Activated T-helper 1 cell treated with anti-CD3 and anti-CD28 coated beads, Interleukin-2, amount 50 U/mL, for 16 hours (primary cell): ENCODE measurements at places on chromosomes 13 and 19.

DNA sequence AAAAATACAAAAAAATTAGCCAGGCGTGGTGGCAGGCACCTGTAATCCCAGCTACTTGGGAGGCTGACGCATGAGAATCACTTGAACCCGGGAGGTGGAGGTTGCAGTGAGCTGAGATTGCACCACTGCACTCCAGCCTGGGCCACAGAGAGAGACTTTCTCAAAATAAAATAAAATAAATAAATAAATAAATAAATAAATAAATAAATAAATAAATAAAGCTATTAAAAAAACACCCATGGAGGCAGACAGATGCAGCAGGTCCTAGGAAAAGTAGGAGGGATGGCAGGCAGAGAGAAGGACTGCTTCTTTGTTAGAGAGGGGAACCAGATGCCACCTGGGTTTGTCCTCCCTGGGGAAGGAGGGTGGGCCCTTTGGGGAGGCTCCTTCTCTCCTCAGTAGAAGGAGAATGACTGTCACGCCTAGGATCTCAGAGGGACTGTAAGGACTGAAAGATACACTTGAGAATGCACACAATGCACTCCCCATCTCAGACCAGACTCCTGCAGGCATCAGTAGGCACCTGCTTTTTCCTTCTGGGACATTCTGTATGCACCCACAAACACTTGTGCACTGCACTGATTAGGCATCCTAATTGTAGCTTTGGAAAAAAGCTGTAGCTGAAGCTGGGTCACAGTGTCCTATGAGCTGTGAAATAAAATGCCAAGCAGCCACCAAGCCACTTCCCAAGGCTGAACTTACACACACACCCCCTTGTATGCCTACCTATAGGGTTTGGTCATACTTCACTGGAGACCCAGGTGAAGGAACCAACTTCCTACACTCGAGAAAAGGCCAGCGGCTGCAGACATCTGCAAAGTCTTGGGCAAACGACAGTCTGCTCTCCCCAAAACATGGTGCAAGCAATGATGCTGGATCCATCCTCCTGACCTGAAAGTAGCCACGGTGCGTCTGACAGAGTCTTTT, 18.9 kb upstream of the SLC35E1 start:
- DNase-seq: no peak

DNA sequence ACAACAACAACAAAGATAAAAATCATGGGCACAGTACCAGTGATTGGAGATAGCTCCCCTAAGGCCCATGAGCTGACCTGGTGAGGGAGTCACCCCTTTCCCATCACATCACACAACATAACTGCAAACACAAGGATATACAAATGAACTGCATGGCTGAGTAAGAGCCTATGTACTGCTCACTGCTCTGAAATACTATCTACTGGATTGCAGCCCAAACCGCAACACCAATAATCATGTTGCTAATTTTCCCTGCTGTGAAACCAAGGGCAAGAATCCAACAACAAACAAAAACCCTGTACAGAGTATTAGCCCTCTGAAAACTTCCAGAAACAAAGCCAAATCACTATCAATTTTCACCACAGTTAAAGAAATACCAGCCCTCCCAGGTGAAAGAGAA, 1893.2 kb downstream of the PCDH9 start:
- no peak for DNase-seq

GRCh38 chr13:61777271-61777670, 361.6 kb upstream of the PCDH20 start:
- DNase-seq: no peak

DNA sequence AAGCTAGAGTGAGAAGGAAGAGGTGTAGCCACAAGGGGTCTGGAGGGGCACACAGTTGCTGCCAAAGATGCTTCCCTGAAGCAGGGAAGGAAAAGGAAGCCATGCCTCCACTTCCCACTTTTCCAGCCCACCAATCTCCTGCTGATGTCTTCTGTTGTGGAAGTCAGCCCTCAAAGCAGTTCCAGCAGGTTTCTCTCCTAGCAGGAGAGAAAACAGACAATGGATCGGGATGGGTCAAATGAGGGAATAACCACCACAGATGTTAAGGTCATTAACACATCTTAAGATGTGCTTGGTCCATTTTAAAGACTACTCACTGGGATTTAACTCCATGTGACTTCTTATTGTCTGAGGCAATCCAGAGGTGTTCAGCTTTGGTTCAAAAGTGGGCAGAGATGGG, 284.1 kb upstream of the SOX21 start:
- no peak for DNase-seq

DNA sequence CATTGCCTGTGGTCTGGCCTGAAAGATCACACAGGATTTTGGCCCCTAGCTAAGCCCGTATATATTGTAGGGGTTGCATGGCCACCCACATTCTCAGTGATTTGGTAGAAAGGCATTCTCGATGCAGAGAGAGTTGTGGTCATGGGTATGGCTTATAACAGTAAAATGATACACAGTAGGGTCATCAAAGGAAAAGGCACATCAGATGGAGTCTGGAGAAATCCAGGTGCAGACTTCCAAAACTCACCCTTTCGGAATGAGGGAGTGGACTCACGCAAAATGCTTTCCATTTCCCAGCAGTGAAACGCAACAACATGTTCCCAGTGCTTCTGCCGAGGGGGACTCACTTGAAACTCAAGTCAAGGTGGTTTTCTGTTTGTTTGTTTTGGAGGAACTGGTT, 802.5 kb upstream of the SLITRK1 start:
- DNase-seq: no peak

- peak; percentile 42 for DNase-seq
These were observed 109.8 kb upstream of the MLNR start for GRCh38 chr13:49110122-49110912.

DNA sequence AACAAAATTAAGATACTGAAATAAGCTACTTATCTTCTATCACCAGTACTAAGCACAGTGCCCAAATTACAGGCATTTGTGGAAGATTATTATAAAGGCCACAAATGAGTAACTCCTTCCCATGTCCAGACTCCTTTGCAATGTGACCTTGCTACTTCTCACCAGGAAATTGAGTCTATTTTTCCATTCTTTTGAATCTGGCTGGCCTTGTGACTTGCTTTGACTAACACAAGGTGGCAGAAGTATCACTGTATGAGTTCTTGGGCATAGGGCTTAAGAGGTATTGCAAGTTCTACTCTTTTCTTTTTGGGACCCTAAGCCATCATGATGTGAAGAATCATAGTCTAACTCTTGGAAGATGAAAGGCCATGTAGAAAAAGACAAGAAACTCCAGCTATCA, 49.9 kb downstream of the UGGT2 start:
- DNase-seq: no peak

GRCh38 chr19:35644987-35645679, 3.0 kb upstream of the COX6B1 start:
- DNase-seq: peak; percentile 55

- DNase-seq: no peak
These were observed 876.5 kb downstream of the PCDH9 start for GRCh38 chr13:66353664-66354063.

- DNase-seq: no peak
These were observed 12.2 kb downstream of the PLEKHJ1 start for GRCh38 chr19:2223959-2224358.

GRCh38 chr19:40519352-40520322, 52.8 kb downstream of the SPTBN4 start:
- no peak for DNase-seq

DNA sequence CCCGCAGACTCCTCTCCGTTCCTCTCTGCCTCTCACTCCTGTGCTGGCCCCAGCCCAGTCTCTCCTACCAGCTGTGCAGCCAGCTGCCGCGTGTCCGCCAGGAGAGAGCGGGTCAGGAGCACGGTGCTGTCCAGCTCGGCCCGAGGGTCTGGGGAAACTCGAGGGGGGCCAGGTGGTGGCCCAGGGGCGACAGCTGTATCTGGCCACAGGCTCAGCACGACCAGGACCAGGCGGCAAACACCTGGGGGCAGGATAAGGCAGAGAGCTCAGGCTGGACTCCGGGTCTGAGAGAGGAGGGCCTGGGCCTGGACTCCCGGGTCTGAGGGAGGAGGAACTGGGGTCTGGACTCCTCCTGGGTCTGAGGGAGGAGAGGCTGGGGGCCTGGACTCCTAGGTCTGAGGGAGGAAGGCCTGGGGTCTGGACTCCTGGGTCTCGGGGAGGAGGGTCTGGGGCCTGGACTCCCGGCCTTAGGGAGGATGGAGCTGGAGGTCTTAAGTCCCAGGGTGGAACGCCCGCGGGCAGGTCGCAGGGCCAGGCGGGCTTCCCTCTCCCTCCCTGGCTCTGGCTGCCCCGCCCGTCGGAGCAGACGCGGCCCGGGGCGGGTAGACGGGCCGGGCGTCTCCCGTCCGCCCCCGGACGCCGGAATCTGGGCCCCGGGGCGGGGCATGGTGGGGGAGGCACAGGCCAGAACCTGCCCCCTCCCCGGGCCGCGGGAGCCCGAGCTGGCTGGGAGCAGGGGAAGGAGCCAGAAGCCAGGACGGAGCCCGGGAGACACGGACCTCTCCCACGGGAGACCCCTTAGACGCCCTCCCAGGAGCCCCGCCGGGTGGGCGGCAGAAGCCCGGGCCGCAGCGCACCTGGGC, 1.3 kb downstream of the IL11 start:
- no peak for DNase-seq

- DNase-seq: no peak
These were observed 8.1 kb downstream of the SARS2 start for GRCh38 chr19:38922482-38922881.

- no peak for DNase-seq
These were observed 14.0 kb upstream of the CD70 start for GRCh38 chr19:6604906-6605305.

DNA sequence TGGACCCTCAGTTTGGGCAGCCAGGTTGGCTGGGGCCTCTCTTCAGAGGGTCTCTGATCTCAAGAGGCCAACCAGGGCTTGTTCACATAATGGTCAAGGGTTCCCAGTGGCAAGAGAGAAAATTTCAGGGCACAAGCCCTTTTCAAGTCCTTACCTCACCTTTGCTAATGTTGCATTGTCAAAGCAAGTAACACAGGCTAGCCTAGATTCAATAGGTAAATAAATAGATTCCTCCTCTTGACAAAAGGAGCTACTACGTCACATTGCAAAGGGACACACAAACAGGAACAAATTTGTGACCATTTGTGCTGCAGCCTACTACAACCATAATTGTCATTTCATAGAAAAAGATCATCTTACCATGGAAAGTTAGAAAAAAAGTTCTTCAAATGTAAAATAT, 33.9 kb upstream of the FRY start:
- DNase-seq: no peak

DNA sequence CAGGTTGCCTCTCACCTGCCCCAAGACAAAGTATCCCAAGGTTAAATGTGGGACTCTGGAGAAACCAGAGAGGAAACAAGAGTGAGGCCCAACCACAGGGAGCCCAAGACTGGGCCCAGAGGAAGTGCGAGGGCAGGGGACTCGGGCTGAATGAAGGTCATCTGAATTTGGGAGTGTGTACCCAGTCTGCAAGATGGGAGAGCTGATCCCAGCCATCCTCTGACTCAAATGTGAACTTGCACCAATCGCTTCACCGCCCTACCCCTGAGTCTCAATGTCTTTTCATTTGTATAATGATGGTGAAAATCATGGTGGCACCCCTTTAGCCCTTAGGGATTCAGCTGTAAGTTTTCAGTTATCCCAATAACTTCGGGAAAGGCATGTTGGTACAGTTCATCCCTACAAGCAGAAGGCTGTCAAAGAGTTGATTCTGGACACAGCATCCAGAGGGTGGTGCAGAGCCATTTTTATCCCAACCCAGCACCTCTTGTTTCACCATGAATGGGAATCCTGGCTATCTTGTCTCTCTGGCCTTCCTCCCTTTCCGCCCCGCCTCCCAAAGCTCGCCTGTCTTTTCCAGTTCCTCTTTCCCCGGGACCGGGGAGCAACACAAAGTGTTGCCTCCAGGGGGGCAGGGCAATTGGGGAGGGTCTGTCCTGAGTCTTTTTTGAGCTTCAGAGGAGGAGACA, 123.4 kb downstream of the NUFIP1 start:
- no peak for DNase-seq

GRCh38 chr19:48656840-48657474, 11.0 kb upstream of the CA11 start:
- no peak for DNase-seq

- no peak for DNase-seq
These were observed 4.8 kb upstream of the ATF5 start for GRCh38 chr19:49924004-49924880.

DNA sequence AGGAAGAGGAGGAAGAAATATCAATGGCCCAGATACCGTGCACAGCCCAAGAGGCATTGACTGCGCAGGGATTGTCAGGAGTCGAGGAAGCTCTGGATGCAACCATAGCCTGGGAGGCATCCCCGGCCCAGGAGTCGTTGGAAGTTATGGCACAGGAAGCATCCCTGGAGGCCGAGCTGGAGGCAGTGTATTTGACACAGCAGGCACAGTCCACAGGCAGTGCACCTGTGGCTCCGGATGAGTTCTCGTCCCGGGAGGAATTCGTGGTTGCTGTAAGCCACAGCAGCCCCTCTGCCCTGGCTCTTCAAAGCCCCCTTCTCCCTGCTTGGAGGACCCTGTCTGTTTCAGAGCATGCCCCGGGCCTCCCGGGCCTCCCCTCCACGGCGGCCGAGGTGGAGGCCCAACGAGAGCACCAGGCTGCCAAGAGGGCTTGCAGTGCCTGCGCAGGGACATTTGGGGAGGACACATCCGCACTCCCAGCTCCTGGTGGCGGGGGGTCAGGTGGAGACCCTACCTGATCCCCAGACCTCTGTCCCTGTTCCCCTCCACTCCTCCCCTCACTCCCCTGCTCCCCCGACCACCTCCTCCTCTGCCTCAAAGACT, 36.0 kb downstream of the KEAP1 start:
- DNase-seq: no peak

DNA sequence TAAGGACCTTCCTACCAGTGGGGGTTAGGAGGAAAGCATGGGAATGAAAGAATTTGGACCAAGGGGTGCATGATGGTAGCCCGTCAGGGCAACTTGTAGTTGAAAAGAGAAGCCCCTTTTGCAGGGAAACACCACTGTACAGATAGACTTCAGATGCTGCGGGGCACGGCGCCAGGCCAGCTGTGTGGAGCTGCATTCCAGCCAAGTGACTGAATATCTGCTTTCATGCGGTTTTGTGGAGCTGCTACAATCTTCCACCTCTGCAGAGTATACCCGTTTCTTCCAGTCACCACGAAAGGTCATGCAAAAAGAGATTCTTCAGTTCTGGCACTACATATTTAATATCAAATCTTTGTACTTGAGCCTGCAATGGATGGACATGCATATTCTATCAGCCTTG, 104.7 kb downstream of the RGCC start:
- no peak for DNase-seq

DNA sequence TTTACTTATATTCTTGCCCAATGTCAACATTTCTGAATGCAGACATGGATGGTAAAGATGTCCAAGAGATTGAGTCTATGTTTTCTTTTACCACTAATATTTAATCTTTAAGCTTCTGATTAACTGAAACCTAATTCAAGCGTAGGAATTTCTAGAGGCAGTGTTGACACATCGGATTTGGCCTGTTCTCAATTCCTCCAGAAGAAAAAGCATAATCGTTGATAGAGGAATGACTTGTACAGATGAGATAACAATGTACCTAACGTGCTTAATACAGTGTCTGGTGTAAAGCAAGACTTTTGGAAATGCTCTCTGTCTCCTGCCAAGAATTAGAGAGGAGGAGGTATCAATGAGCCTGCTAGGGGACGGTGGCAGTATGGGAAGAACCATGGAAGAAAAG, 35.2 kb downstream of the SLC15A1 start:
- DNase-seq: no peak

GRCh38 chr13:87953381-87953780, 282.2 kb downstream of the SLITRK5 start:
- no peak for DNase-seq

- DNase-seq: no peak
These were observed 26.3 kb upstream of the GJB6 start for GRCh38 chr13:20258208-20258962.

GRCh38 chr19:49557641-49558325, 22.6 kb downstream of the NOSIP start:
- DNase-seq: no peak
